ENCODE measurements at places on chromosomes 3 and 15. TPM values are rescaled to one million over a fixed set of nuclear protein-coding genes. Genes with fewer than 3 reads are reported as not detected.
A peak's percentile ranks its signal among the peaks of the same experiment; 100 is the strongest.

GRCh38 chr3:192054881-192055280, 593.9 kb downstream of the PYDC2 start:
- ATAC-seq: no peak

DNA sequence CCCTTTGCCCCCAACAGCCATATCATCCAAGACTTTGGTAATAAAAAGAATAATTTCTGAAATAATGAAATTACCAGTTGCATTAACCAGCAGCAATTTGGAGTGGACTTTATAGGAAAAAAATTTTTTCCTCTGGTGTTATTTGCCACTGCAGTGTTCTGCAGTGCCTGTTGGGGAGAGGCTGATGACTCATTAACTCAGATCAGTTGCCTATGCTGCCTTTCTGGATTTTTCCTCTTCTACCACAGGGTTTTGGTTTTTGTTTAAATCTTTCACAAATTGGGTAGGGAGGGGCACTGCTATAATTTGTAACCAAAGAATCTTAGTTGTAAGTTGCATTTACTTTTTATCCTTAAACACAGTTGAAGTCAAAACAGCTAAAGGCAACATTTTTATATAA, 22.7 kb downstream of the ATP6V1A start:
- peak; percentile 49 for ATAC-seq

INSYN1 gene
- total RNA-seq: not detected

SKIL gene
- 16.9 TPM for total RNA-seq

KNG1 gene
- total RNA-seq: not detected
